ENCODE measurements at places on chromosomes 1 and 21. TPM values are rescaled to one million over a fixed set of nuclear protein-coding genes. Genes with fewer than 3 reads are reported as not detected.

Gene FLG2
- not detected for total RNA-seq

Gene ADCY10
- total RNA-seq, result not detected

Gene CFHR3
- total RNA-seq, result 0.03 TPM

Gene NBPF4
- not detected for total RNA-seq

Gene LAMC2
- total RNA-seq, result 24.5 TPM

Gene PLEKHN1
- total RNA-seq, result 0.93 TPM

Gene H6PD
- total RNA-seq, result 10.2 TPM

Gene CACNA1S
- total RNA-seq, result not detected

Gene LRRC7
- 0.28 TPM for total RNA-seq

Gene ATXN7L2
- total RNA-seq, result 3.0 TPM

Gene RIPPLY3
- not detected for total RNA-seq

Gene GJB4
- total RNA-seq, result not detected

Gene CYP4Z1
- total RNA-seq, result not detected

Gene IL23R
- not detected for total RNA-seq

Gene FAM72C
- 10.2 TPM for total RNA-seq

Gene INSRR
- not detected for total RNA-seq

Gene CFAP45
- 2.4 TPM for total RNA-seq

Gene LORICRIN
- total RNA-seq, result not detected

Gene NBPF10
- total RNA-seq, result 0.62 TPM

Gene PCNX2
- 7.2 TPM for total RNA-seq

Gene HAO2
- total RNA-seq, result not detected

Gene CFAP74
- not detected for total RNA-seq

Gene CFAP107
- not detected for total RNA-seq

Gene CLDN19
- total RNA-seq, result not detected

Gene ADAM30
- not detected for total RNA-seq

Gene DFFB
- 5.5 TPM for total RNA-seq

Gene COL16A1
- total RNA-seq, result 26.2 TPM

Gene HSD3B2
- not detected for total RNA-seq

Gene LRRC39
- not detected for total RNA-seq

Gene SLC22A15
- total RNA-seq, result 4.3 TPM

Gene TBX19
- 0.50 TPM for total RNA-seq

Gene NBPF3
- 5.4 TPM for total RNA-seq

Gene SH2D1B
- total RNA-seq, result 0.05 TPM

Gene RIMKLA
- not detected for total RNA-seq

Gene KRTAP20-1
- not detected for total RNA-seq

Gene BMP8B
- 0.55 TPM for total RNA-seq

Gene GJA4
- total RNA-seq, result not detected

Gene MPL
- not detected for total RNA-seq

Gene FAM43B
- total RNA-seq, result 0.09 TPM

Gene LENEP
- total RNA-seq, result not detected

Gene NOS1AP
- 2.4 TPM for total RNA-seq

Gene ARHGEF10L
- 11.0 TPM for total RNA-seq

Gene RAP1GAP
- 1.1 TPM for total RNA-seq

Gene PROK1
- not detected for total RNA-seq

Gene C1orf174
- 23.3 TPM for total RNA-seq

Gene SIM2
- 5.1 TPM for total RNA-seq

Gene C8B
- not detected for total RNA-seq

Gene DNASE2B
- total RNA-seq, result not detected

Gene RGS16
- total RNA-seq, result 23.4 TPM

Gene PTPN14
- 46.0 TPM for total RNA-seq

Gene NCF2
- total RNA-seq, result 2.7 TPM

Gene RIPK4
- total RNA-seq, result 0.55 TPM

Gene RNU5D-1
- total RNA-seq, result not detected

Gene C1QB
- not detected for total RNA-seq

Gene OPRD1
- not detected for total RNA-seq

Gene C1orf185
- not detected for total RNA-seq
